Activated CD8-positive, alpha-beta memory T cell treated with anti-CD3 and anti-CD28 coated beads for 1 hour (primary cell): ENCODE measurements at places on chromosomes 16 and 17.

DNA sequence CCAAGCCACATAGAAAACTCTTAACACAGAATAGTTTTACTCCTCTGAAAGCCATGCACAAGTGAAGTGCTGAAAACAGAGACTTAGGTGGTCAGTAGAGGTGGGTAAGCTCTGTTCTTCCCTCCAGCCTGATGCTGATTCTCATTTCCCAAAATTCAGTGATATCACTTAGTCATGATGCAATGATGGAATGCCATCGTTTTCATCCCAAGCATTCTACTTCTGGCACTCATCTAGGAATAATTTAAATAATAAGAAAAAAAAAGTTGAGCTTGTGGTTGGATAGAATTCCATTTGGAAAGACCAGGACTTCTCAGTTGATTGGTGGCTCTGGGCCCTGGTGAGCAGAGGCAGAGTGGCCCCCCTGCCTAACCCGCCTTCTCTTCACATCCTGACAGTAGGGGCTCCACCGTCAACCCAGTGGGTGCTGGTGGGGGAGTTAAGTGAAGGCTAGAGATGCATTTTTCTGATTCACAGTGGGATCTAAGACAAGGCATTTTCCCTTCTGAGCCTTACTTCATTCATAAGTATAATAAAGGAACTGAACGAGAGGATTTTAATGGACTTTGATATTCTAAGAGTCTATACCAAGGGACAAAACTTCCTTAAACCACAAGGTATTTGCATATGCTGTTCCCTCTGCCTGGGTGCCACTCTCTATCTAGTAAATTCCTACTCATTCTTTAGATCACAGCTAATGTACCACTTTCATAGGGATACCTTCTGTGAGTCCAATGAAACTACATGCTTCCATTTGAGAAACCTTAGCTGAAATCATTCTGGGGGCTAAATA lies 310.3 kb upstream of the DYNLRB2 start:
- no peak for DNase-seq

- DNase-seq = no peak
These were observed at the start of gene MRC2 for GRCh38 chr17:62627219-62627903. Gene MRC2 (plus strand): TSS chr17:62627670. CDS start chr17:62627803, 133 bp downstream.

DNA sequence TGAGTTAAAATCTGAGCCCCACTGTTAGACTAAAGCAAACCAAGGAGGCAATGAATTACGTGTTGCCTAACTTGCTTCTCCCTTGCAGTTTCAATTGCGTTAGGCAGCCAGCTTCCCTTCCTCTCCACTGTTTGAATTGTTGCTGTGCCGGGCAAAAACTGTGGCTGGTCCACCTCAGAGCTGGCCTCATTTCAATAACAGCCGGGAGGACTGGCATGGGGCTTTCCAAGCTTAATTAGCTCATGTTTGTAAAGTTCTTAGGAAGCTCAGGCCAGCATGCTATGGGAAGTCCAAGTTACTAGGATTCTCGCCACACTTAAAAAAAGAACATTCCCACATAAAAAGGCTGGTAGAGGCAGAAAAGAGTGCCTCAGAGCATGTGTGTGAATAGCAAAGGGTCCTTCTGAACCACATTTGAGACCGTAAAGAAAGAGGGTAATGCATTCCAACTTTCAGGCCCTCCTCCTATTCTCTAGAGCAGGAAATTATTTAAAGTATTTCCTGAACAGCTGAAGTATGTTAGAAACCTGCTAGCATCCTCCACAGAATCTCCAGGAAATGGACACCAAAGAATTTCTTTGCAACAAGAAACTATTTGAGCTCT lies 79.0 kb upstream of the SMURF2 start:
- no peak for DNase-seq

- DNase-seq = no peak
These were observed 11.0 kb downstream of the SNN start for GRCh38 chr16:11679250-11679649.

- DNase-seq = no peak
These were observed 14.5 kb downstream of the KANSL1 start for GRCh38 chr17:46178550-46179214.

DNA sequence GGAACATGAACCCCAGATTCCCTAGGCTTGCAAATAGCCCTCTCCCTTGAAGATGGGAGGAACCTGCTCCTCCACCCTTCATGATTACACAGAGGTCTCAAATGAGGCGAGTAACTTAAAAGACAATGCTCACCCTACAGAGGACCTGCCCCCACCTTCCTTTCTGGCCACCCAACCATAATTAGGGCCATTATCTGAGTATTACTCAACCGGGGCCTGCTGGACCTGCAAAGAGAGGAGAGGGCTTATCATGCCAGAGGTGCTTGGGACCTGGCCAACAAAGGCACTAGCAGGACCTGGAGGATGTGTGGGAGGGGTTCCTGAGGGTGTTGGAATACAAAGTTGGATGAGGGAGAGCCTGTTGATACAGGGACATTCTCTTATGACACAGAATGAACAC lies 42.4 kb downstream of the RNF157 start:
- DNase-seq = no peak

- no peak for DNase-seq
These were observed 10.8 kb downstream of the LYRM1 start for GRCh38 chr16:20911361-20911760.

- DNase-seq = no peak
These were observed 135.8 kb downstream of the CCDC182 start for GRCh38 chr17:57609125-57609877.

DNA sequence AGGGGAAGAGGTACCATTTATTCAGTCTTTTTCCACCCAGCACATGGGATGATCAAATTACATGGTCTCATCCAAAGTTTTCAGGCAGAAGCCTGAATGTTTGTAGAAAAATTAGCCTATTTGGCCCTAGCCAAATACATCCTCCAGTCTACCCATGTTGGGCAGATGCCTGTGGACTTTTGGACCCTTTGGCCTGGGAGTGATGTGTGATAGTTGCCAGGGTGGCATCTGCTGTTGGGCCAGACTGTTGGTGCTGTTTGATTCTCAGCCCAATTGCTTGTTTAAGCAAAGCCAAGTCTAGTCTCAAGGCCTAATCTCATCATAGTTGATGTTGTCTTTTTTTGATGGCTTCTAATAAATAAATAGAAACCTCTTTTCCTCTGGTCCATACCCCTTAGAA lies 419.0 kb downstream of the CDH13 start:
- DNase-seq = no peak

DNA sequence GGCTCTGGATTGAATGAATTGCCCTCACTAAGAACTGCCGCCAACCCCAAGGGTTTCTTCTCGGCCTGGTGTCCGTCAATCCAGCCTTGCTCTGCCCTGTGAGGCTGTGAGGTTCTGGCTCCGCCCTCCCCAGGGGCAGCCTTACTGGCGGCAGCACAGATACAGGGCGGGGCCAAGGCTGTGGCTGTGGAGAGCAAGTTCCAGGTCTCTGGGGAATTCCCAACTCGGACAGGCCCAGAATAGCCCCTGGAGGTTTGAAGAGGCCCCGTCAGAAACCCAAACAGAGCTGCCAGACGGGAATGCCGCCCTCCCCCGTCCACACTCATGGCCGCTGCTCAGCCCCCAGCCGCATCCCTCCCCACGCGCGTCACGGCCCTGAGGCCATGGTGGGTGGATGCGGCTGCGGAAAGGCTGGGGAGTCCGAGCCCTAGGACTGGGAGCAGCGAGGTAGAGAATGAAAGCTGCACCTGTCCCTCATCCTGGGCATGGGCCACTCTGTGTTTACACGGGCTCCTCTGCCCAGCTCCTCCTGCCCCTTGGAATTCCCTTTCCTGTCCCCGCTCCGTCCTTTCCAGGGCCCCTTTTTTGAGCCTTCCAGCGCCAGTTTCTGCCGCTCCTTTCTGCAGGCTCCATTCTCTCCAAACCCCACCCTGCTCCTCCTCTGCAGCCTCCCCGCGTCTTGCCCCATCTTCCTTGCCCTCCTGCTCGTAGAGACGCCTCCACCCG lies 660 bp upstream of the PRRT2 start:
- no peak for DNase-seq

GRCh38 chr16:11901091-11901490 lies 14.7 kb downstream of the GSPT1 start:
- no peak for DNase-seq

- no peak for DNase-seq
These were observed 94.7 kb upstream of the SDK2 start for GRCh38 chr17:73738751-73739575.

DNA sequence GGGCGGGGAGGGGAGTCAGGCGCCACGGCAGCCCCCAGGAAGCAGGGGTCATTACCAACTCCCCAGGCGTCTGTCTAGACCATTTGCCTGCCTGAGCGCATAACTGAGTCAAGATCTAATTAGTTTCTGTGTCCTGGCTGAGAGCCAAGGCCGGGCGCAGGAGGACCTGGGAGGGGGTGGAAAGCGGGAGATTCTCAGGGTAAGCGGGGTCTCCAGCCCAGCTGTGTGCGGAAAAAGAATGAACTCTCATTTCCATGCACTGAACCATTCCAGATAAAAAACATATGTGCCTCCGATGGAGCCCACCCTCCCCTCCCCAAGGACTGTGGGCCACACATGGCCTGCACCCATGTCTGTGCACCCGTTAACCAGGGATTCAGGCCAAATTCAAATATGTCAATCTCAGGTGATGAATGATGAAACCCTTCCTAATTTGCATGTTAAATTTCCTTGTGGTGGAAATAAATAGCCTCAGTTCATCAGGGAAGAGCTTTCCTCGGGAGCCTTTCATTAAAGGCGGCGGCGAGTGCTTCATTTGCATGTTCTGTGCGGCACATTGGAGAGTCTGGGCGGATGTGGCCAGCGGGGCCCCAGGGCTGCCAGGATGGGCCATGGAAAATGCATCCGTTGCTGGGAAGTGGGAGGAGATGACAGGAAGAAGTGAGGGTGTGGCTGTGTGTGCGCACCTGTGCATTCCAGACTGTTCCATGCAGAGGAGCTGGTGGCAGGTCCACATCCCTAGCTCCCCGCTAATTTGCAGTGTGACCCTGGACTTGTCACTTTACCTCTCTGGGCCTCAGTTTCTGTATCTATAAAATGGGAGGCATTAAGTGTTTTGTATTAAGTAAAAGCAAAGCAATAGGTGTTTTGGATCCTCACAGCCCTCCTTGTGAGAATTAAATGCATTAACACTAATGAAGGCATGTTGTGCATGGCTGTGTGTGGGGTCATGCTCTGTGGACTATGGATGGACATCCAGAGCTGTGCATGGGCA lies 151.1 kb downstream of the SDK2 start:
- no peak for DNase-seq

DNA sequence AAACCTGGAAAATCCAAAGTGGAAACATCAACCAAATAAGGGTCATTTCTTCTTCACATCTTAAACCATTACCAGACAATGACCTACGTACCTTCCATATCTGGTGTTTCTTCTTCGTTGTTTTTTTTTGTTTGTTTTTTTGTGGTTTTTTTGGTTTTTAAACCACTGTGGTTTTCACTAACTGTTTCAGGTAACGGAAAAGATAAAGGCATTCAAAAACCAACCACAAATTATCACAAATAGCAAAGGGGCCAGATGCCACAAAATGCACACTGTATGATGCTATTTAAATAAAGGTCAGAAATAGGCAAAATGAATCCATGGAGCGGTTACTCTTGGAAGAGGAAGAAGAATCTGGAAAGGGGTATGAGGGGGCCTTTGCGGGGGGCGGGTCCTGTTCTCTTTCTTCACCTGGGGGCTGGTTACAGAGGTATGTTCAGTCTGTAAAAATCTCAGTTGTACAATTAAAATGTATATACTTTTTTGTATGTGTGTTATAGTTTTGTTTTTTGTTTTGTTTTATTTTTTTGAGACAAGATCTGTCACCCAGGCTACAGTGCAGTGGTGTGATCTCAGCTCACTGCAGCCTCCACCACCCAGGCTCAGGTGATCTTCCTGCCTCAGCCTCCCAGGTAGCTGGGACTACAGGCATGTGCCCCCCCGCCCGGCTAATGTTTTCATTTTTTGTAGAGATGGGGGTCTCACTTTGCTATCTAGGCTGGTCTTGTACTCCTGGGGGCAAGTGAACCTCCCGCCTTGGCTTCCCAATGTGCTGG lies 29.6 kb downstream of the LITAF start:
- DNase-seq = no peak

DNA sequence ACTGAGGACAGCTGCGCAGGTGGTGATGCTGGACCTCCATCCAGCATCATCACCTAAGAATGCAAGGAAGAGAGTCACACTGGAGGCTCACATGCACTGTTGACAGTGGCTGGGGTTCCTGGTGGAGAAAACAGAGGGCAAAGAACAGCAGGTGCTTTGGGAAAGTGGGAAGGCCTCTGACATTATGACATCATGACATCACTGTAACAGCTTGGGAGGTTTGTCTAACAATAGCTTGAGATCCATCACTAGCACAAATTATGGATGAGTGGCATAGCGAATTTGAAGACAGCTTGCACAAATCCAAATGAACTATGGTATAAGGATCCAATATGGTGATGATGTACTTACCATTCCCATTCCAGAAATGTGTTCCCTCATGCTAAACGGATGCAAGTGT lies 226.5 kb upstream of the MPHOSPH6 start:
- no peak for DNase-seq

GRCh38 chr17:56793957-56794356 lies 39.8 kb downstream of the C17orf67 start:
- no peak for DNase-seq

DNA sequence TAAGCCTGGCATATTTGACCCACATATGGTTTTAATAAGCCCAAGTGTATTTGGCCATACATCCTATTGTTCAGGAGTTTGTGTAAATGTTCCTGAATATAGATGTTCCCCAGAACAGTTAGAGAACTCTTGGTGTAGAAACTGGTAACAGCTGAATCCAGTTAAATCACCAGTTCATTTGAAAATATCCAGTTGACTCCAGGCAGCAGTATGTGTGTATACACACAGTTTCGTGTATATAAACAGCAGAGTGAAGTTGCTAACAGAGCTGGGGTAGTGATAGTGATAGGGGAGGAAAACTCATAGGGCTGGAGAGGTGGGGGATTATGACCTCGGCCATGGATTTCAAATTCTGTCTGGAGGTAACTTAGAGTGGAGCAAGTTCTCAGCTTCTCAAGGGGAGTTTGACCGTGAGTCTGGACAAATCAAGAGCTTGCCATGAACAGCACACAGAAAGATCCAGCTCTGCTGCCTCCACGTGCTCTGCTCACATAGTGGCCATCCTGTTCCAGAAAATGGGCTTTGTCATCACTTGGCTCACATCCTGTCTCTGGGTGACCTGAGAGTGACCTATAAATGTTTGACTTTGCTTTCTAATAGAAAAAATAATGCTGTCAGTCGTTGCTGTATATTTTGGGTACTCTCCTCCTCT lies 30.6 kb upstream of the MMD start:
- no peak for DNase-seq

DNA sequence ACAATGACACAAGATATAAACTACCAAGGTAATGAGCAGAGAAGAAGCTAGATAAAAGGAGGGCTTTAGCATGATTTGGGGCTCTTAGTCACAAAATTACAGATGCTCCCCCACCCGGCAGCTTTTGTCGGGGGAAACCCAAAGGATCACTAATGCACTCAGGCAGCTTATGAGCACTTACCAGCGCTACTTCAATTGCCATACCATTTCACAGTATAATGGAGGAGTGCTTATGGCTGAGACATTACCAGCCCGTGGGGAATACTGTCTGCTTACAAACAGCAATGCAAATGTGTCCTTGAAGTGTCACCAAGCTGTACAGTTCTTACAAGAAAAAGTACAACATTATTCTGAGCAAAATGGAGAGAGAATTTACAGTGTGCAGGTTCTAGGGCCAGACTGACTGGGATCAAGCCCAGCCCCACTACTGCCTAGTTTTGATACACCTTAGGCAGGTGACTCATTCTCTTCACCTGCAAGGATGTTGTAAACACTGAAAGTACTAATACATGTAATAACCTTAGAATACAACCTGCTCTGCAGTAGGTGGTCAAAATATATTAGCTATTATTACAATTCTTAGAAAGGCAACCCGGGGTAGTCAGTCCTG lies 16.3 kb downstream of the ANKFY1 start:
- DNase-seq = no peak

GRCh38 chr17:58302171-58302918 lies 21.6 kb upstream of the MPO start:
- no peak for DNase-seq

- DNase-seq = no peak
These were observed 58.2 kb downstream of the RAP1GAP2 start for GRCh38 chr17:2854143-2855055.
